NCI-H1436 (cell line): ENCODE measurements at places on chromosomes 11 and 22.

- DNase-seq, result no peak
Observed at GRCh38 chr11:35316161-35316560, 103.2 kb downstream of the SLC1A2 start.

GRCh38 chr11:119156496-119156895 is 7.6 kb downstream of the ABCG4 start:
- DNase-seq, result no peak

DNA sequence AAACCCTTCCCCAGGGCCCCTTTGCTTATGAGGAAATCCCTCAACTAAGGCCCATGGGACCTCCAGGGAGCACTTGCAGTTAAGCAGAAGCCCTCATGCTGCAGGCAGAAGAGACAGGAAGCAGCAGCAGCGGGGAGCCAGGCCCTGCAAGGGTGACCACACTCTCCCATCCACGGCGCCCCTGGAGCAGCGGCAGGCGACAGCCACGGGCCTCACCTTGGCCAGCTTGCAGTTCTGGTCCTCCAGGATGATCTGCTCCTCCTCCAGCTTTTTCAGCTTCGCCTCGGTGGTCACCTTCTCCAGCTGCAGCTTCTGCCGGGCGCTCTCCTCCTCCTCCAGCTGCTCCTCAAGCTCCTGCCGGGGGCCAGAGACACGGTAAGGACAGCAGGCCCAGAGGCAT is 47.0 kb downstream of the APOL1 start:
- no peak for DNase-seq

DNA sequence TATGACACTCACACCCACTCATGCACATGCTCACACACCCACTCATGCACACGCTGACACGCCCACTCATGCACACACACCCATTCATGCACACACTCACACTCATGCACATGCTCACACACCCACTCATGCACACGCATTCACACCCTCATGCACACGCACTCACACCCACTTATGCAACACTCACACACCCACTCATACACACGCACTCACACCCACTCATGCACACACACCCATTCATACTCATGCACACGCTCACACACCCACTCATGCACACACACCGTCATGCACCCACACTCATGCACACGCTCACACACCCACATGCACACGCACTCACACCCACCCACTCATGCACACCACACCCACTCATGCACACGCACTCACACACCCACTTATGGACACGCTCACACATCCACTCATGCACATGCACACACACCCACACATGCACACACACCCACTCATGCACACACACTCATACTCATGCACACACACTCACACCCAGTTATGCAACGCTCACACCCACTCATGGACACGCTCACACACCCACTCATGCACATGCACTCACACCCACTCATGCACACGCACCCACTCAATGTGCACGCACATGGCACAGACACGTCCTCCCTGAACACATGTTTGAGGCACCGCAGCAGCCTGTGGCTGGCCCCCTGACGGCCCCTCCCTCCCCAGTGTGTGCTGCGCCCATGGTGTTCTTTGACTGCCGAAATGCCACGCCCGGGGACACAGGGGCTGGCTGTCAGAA is 17.9 kb downstream of the MUC5AC start:
- no peak for DNase-seq

DNA sequence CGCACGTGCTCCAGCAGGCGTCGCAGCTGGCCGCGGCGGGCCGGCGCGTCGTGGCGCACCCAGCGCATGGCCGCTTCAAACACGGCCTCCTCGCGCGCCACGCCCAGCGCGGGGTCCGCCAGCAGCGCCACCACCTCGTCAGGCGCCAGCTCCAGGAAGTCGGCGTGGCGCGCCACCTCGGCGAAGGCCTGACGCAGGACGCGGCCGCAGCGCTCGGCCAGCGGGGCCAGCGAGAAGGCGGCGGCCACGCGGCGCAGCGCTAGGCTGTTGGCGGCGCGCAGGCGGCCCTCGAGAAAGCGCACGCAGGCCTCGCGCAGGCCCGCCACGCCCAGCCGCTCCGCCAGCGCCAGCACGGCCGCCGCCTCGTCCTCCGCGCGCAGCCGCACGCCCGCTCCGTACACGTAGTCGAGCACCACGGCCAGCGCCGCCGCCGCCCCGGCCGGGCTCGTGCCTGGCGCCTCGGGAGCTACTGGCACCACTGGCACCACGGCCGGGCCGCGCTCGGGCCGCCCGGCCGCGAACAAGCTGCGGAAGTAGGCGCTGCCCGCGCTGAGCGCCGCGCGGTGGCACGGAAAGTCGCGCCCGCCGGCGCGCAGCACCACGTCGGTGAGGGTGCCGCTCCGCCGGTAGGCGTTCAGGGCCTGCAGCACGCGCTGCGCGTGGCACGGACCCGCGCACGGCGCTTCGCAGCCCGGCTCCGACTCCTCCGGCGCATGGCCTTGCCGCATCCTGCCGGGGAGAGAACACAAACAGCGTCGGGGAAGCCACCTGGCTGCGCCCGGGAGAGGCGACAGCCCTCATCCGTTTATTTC is 2.9 kb downstream of the KLHL35 start:
- peak; percentile 21 for DNase-seq

GRCh38 chr11:122414406-122415018 is 241.0 kb upstream of the UBASH3B start:
- no peak for DNase-seq

- no peak for DNase-seq
Observed at GRCh38 chr11:92670308-92670890, 299.1 kb upstream of the MTNR1B start.

DNA sequence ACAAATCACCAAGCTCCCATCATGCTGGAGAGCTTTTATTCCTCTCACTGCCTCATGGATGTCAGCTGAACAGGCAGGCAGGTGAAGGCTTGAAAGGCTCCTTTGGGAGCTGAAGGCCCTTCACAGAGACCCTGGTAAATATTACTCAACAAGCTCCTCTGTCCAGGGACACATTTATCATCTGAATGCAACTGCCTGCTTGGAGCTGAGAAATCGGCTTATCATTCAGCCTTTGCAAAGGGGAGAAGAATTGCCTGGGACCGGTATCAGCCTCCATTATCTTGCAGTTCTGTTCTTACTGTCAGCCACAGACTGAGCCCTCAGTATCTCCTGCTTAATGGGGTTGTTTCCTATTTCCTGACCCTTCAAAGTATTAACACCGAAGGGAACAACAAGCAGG is 113.8 kb upstream of the PITPNB start:
- DNase-seq, result peak; percentile 89

DNA sequence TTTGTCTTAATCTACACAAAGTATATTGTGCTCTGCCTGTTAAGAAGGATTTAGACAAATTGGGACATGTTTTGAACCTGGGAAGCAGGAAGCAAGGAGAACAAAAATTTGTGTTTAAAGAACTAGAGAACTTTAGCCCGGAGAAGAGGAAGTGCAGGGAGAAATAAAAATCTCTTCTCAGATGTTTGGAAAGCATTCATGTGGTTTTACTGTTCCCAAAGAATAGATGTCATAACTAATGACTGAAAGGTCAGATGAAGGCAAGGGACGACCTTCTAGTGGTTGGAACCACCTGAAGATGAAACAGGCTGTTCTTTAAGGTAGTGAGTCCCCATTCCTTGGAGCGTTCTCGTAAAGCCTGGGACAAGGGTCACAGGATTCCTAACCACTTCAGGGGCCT is 38.3 kb downstream of the IRAG1 start:
- no peak for DNase-seq

DNA sequence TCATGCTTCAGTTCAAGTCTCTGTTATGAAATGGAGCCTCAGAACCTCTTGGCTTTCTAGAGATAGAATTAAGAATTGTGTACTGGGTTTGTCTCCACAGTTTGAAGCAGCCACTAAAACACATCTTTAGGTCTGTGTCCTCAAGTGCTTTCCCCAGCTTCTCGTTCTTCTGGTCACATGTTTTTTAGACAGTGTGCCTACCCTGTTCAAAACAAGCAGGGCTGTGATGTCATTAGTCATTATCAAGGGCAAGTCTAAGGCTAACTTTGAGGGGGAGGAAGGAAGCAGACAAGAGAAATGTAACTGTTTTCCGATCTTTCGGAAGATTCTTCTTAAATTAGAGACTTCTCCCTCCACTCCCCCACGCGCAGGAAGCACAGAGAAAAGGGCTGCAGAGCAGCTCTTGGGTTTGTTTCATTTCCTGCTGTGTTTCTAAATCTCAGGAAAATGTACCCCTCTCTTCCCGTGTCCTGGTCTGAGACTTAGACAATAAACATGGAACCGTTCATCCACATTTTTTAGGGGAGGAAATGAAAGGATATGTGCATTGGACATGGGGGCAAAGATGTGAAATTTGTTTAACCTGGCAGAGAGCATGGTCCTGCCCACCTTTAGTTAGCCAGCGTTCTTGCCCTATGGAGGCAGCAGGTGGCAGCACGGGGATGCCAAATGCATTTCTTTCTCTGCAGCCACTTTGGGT is 3.1 kb downstream of the AKIP1 start:
- peak; percentile 37 for DNase-seq

GRCh38 chr11:86416494-86416893 is 41.8 kb downstream of the CCDC81 start:
- no peak for DNase-seq

DNA sequence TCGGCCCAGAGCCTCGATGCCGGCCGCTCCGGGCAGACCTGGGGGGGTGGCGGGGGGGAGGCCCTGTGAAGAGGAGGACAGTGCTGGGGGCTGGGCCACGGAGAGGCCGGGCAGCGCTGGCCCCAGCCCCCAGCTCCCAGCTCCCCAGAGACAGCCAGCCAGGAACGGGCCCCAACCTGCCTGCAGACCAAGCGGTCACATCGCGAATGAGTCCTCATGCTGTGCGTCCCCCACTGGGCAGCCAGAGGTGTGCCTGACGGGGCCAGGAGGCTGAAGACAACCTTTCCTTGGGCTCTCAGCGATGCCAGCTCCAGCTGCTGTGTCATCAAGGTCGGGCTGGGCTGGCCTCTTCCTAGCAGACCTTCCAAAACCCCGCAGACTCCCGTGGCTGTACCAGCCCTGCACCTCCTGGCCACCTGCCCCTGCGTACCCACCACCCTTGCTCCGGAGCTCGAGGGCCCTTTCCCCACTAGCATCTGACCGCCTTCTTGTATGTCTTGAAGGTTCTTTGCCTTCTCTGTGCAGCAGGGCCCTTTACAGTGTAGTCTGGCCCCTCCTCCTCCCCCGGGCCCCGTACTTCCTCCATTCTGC is 88.4 kb downstream of the CDKN1C start:
- no peak for DNase-seq

GRCh38 chr11:33437529-33437928 is 180.3 kb downstream of the HIPK3 start:
- DNase-seq, result no peak

GRCh38 chr22:45631841-45632238 is 39.8 kb upstream of the ATXN10 start:
- no peak for DNase-seq

- no peak for DNase-seq
Observed at GRCh38 chr22:25403284-25403810, 161.1 kb upstream of the GRK3 start.

GRCh38 chr11:74988541-74989259 is at the start of gene NEU3:
Gene NEU3, plus strand, starts transcription at chr11:74988933. Its CDS starts 128 bp downstream, at chr11:74989061.
- peak; percentile 77 for DNase-seq

- no peak for DNase-seq
Observed at GRCh38 chr11:3879967-3880542, 24.6 kb downstream of the STIM1 start.

DNA sequence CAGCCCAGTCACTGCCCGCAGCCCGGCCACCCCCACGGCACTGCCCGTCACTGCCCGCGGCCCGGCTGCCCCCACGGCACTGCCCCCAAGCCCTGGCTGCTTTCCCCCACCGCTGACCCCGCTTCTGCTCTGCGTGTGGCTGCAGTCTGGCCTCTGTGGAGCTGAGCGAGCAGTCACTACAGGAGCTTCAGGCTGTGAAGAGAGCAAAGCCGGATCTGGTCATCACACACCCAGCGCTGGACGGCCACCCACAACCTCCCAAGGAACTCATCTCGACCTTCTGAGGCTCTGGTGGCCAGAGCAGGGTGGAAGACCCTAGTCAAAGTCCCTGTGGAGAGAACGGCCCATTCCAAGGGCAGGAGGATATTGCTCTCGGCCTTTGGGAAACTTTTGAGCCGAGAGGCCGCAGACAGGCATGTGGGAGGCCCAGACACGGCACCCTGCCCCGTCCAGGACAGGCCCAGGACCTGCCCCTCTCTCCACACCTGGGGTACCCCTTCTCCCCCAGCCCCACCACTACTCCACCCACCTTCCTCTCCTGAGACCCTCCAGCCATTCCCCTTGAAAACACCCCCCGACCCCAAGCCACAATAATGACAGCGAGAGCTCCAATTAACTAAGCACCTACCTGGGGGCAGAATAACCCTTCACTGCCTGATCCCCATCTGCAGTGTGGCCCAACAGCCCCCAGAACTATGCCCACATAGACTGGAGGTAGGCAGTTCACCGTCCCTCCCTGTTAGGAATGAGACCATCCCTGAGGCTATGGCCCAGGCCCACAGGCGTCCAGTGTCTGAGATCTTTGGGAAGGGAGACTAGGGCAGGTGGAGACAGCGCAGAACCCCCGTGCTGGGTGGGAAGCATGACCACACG is 3.7 kb upstream of the PGGHG start:
- no peak for DNase-seq

DNA sequence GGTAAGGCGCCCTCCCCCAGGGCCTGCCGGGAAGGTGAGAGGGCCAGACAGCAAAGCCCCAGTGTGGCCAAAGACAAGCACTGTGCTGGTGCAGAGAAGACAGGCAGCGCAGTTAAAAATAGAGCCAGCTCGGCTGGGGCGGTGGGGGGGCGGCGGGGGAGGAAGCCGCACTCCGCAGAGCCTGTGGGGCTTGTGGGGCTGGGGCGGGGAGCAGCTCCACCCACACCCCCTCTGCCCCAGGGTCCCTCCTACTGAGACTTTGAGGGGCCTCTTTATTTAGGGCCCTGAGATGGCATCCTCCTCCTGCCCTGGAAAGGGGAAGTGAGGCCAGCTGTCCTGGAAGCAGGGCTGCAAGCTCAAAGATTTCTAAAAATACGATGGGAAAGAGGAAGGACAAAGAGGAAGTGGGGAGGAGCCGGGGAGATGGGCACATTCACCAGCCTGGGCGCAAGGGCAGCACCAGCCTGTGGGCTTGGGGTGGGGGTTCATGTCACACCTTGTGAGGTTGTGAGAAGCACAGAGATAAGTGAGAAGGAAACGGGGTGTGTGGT is 2.6 kb downstream of the CYTH4 start:
- no peak for DNase-seq

- DNase-seq, result no peak
Observed at GRCh38 chr11:68804786-68805185, 36.9 kb downstream of the CPT1A start.

DNA sequence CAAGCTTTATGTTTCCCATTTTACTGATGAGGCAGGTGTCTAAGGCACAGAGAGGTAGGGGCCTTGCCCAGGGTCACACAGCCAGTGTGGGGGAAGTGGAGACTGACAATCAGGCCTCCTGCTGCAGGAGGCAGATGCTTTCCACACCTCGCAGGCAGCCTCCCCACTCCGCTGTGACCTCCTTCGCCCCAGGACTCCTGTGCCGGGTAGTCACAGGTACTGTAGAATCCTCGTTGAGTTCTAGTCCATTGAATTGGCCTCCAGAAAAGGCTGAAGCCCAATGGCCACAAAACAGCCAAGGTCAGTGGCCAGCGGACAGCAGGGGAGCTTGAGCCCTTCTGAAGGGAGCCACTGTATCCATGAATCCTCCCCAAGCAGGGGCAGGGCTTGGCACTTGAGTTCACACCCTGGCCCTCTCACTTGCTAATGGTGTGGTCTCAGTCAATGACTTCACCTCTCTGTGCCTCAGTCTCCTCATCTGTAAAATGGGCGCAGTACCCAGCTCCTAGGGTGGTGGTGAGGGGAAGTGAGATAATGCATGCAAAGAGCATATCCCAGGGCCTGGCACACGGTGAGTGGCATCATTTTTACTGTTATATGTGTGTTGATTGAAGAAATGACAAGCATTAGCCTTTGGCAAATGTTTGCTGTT is 1.1 kb upstream of the FXYD2 start:
- DNase-seq, result no peak

GRCh38 chr22:28151151-28151816 is 232.2 kb upstream of the PITPNB start:
- no peak for DNase-seq
